ENCODE measurements at places on chromosomes 12 and 14. TPM values are rescaled to one million over a fixed set of nuclear protein-coding genes. Genes with fewer than 3 reads are reported as not detected.

Gene NINJ2
- 1.1 TPM for total RNA-seq

DNA sequence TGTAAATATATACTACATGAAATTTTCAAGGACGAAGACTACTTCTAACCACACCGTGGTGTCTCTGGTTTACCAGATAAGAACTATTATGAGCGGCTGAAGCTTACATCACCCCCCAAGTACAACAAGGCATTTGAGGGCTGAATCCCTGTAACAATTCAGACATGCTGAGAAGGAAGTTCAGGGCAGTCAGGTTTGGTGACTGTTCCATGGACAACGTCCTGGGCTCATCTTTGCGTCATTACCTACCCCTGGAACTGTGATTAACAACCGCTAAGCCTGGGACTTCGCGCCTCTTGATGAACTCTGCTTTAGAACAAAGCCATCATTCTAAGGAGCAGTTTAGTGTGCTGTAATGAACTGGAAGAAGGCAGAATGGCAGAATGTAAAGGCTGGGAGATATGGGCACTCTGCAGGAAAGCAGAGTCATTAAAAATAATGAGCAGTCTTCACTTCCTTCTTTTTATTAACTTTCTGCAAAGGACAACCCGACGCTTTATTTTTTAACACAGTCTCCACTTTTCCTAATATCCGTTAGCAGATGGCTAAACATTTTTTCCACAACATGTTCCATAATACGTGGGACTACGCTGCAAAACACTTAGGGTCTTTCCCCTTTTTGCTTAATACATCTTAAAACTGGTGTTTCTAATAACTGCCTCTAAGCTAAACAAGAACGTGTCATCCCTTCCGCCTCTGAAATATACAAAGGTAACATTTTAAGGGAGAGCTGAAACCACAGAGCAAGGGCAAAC, 263.2 kb downstream of the ADAMTS20 start:
- H3K27ac ChIP-seq: no peak overlapping the region
- no peaks in the 10 kb centered on the region for H3K4me1 ChIP-seq
- no peaks in the 10 kb centered on the region for H3K36me3 ChIP-seq
- H3K4me3 ChIP-seq: no peak overlapping the region

DNA sequence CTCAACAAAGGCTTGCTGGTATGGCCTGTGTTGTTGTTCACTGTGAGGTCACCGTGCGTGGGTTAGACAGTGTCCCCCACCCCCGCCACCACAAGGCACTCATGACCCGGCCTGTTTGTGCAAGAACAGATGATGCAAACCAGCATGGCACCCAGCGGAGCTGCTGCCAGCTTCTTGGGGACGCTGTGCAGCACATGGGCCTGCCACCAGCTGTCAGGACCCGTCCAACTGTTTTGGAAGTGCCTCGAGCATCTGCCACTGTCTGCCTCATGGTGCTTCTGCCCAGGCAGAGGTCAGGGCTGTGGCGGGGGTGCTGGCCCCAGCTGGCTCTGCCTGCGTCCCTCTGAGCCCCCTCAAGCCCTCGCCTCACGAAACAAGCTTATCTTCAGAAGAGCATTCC, 1.5 kb downstream of the ASB2 start:
- H3K4me3 ChIP-seq: no peak overlapping the region
- H3K27me3 ChIP-seq: no peaks in the 10 kb centered on the region
- no peak overlapping the region for H3K27ac ChIP-seq

DNA sequence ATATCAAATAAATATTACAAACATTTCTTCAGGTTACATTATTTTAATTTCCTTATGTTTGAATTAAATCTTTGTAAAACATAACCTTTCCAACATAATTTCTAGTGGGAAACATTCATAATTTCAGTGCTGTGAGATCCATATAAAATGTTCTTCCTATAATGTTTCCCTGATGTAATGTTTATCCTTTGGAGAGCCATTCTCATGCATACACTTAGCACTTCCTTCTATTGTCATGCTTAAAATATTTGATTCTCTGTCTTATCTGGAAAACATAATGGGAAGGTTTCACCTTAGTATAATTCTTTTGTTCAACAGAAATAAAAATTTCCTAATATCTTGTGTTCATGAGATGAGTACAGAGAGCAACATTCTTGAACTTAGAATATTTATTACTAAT, 472.5 kb downstream of the ADAMTS20 start:
- no peaks in the 10 kb centered on the region for H3K27me3 ChIP-seq
- H3K36me3 ChIP-seq: no peaks in the 10 kb centered on the region

DNA sequence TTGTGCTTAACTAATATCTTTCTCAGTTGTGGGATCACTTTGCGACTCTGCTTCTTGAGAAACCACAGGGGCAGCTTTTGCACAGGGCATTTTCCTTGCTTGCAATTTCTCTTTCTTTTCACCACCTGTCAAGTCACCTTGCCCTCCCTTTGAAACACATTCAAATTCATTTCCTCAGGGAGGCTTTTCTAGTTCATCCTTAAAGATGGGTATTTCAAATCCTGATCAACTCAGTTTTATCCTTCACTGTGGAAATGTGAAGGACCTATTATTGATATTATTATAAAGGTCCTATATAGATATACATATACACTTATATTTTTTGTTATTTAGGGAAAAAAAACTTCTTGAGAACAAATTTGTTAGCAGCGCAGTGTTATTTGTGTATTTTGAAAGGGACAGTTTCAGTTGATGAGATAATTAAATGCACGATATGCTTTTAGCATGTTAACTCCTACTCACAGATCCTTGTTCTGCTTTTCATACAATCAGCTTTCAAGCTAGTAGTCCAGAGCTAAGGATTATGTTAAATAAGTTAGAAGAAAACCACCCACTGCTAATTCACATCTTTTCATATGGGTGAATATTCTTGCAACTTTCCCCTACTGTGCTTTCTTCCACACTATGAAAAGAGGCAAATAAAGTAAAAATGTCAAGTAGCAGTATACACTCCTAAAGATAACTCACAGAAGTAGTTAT, 501.4 kb upstream of the RGS6 start:
- DNase-seq: no peak
- H3K27me3 ChIP-seq: no peaks in the 10 kb centered on the region
- H3K4me3 ChIP-seq: no peak overlapping the region
- no peaks in the 10 kb centered on the region for H3K36me3 ChIP-seq
- no peak overlapping the region for H3K27ac ChIP-seq

Gene RNASE1
- total RNA-seq: not detected

- H3K4me1 ChIP-seq: no peaks in the 10 kb centered on the region
- no peak for DNase-seq
- peaks cover 5% of the 10 kb centered on the region for H3K27me3 ChIP-seq
- H3K36me3 ChIP-seq: no peaks in the 10 kb centered on the region
These were observed 12.1 kb downstream of the NUAK1 start for GRCh38 chr12:106126441-106127337.

DNA sequence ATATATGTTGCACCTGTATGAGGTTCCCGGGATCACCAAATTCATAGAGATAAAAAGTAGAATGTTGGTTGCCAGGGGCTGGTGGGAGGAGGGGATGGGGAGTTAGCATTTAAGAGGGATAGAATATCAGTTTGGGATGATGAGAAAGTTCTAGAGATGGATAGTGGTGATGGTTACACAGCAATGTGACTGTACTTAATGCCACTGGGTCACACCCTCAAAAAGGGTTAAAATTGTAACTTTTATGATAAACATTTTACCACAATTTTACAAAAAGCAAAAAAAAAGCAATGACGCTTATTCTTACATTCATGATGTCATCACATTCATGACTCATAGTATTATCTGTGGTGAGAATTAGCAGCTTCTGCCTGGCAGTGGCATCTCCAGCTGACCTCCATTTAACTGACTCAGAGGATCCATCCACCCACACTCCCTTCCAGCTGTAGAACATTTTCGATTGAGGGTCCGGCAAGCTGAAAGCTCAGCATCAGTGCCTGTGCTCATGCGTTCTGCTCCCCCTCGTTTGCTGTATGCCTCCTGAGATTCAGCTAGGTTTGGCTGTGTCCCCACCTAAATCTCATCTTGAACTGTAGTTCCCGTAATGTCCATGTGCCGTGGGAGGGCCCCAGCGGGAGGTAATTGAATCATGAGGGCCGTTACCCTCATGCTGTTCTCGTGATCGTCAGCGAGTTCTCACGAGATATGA, 64.8 kb upstream of the TMEM260 start:
- H3K27ac ChIP-seq: no peak overlapping the region
- no peaks in the 10 kb centered on the region for H3K36me3 ChIP-seq
- DNase-seq: no peak
- no peaks in the 10 kb centered on the region for H3K27me3 ChIP-seq

GRCh38 chr12:22935090-22935489, 310.1 kb downstream of the ETNK1 start:
- H3K4me1 ChIP-seq: no peaks in the 10 kb centered on the region
- no peak overlapping the region for H3K27ac ChIP-seq
- no peak for DNase-seq
- H3K4me3 ChIP-seq: no peak overlapping the region
- no peaks in the 10 kb centered on the region for H3K36me3 ChIP-seq
- H3K27me3 ChIP-seq: no peaks in the 10 kb centered on the region

GRCh38 chr14:55398679-55399078, 13.0 kb downstream of the ATG14 start:
- no peak overlapping the region for H3K4me3 ChIP-seq
- H3K36me3 ChIP-seq: peaks cover 29% of the 10 kb centered on the region
- no peak for DNase-seq
- H3K4me1 ChIP-seq: no peaks in the 10 kb centered on the region
- no peak overlapping the region for H3K27ac ChIP-seq

Data from CD4-positive, alpha-beta T cell (primary cell).